Stimulated activated CD4-positive, alpha-beta T cell treated with anti-CD3 and anti-CD28 coated beads, Interleukin-12 subunit alpha, Interleukin-12 subunit beta, amount 100 ng/mL, for 4 hours (primary cell): ENCODE measurements at places on chromosomes 4 and X.

DNA sequence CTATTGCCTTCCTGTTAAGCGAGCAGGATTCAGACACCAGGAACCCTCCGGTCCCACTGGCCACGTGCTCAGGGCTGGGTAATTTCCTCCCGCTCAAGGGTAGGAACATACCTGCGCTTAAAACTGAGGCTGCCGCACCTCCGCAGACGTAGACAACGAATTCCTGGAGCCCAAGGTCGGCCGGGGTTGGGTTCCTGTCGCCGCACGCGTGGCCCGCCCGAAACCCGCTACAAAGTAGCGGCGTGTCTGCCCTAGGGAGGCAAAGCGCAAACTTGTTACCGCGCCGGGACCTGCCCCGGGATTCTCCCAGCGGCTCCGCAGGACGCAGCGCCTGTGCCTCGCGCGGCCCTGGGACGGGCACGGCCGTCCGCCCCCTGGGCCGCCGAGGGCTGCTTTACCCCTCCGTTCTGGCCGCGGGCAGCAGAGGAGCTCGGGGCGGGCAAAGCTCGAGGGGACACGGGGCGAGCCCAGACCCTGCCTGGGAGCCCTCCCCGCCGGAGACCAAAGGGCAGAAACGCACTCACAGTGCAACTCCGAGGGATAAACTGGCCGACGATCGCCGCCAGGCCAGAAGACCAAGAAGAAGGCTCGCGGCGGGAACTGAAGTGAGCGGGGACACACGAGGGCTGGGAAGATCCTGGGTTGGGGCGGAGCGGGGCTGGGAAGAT, at the start of gene ERVMER34-1:
Gene ERVMER34-1 (minus strand): TSS at position 607 of the 668 bp plus-strand sequence. CDS start 5,905 bp downstream, outside the sequence.
- peak; percentile 6 for DNase-seq

DNA sequence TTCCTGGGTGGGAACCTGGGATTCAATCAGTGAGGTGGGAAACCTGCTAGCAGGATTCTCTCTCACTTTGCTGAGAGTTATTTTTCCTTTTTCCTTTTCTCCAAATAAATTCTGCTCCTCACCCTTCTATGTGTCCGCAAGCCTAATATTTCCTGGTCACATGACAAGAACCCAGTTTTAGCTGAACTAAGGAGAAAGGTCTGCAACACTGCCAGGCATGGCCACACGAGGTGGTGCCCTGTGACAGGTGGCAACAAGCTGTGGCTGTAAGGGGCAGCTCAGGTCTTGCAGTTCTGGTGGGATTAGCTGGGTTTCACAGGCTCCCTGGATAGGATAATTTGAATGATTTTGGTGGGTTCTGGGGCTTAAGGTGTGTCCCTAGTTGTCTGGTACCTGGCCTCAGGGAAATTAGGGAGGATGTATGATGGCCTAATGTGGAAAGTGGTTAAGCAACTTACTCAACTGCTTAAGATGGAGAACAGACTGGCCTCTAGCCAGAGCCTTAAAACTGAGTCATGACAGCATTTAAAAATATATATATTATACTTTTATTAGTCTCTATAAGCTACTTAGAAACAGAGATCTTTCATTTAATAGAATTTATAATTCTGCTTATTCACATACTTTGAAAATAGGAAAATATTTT, 215.0 kb downstream of the IL15 start:
- DNase-seq, result no peak

DNA sequence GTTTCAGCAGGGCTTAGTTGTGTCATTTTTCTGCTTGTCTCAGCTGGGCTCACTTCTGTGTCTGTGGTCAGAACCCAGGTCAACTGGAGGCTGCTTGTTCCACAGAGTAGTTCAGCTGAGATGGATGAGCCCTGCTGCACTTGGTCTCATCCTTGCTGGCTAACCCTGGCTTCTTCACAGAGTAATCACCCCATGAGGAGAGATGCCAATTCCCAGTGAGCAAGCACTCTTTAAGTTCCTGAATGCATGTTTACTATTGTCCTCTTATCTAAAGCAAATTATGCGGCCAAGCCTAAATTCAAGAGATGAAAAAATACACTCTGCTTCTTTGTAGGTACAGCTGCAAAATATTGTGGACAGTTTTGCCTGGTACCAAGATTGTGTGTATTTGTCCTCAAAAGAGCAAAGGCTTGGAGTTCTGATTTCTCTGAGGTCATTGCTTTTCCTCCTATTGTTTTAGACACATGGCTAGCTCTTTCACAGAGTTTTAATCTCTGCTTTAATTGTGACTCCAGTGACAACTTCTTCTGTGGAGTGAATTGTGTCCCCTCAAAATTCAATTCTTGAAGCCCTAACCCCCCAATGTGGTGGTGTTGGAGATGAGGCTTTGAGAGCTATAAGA, 236.6 kb upstream of the ANKRD50 start:
- DNase-seq, result no peak

DNA sequence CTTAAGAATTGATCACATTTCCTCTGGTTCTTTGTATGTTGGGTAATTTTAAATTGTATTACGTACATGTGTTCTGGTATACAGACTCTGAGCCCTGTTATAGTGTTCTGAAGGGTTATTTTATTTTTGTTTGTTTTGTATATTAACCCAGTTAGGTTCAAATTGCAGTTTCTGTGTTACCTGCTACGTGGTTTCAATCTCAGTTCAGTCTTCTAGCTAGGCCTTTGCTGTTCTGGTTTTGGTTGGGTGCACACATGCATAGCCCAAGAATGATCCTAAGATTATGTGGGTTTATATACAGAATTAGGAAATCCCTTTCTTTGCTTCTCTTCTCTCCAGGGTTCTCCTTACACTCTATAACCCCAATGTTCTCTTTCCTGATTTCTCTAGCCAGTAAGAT, 161.0 kb downstream of the PPP1R2C start:
- DNase-seq, result no peak

- DNase-seq, result no peak
Measured at GRCh38 chr4:43339435-43339834, 446.9 kb downstream of the GRXCR1 start.

DNA sequence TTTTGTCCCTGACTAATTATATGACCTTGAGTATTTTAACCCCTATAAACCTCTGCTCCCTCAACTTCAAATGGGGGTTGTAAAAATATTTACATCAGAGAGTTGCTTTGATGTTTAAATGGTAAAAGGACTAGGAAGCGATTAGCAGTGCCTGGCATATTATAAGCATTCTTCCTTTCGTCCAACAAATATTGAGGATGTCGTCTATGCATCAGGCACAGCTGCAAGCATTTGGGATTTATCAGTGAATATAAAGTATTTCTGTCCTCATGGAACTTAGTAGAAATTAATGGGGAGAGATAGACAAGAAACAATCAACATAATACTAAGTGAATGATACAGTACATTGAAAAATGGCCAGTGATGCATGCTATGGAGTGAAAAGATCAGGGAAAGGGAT, 115.5 kb upstream of the EDNRA start:
- DNase-seq, result no peak

GRCh38 chrX:111151764-111152163, 55.8 kb downstream of the PAK3 start:
- no peak for DNase-seq

DNA sequence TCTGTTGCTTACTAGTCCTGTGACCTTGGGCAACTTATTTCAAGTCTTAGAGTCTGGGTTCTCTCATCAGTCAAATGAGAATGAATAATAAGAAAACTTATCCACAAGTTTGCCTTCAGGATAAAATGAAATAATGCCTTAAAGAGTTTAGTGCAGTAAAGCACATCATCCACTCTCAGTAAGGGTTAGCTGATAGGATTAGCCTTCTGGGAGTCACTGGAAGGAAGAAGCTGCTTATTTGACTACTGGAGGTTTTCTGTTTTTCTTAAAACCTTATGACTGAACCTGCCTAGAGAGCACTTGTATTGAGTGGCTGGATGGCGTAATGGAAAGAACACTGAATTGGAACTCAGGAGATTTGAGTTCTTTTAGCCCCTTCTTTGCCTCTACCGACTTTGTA, 1.8 kb downstream of the RNF128 start:
- DNase-seq, result no peak
